Activated T-cell treated with anti-CD3 and anti-CD28 coated beads for 48 hours (primary cell): ENCODE measurements at places on chromosomes 3 and 15.

- no peak for DNase-seq
Observed at GRCh38 chr15:81544385-81544784, 170.4 kb upstream of the TMC3 start.

DNA sequence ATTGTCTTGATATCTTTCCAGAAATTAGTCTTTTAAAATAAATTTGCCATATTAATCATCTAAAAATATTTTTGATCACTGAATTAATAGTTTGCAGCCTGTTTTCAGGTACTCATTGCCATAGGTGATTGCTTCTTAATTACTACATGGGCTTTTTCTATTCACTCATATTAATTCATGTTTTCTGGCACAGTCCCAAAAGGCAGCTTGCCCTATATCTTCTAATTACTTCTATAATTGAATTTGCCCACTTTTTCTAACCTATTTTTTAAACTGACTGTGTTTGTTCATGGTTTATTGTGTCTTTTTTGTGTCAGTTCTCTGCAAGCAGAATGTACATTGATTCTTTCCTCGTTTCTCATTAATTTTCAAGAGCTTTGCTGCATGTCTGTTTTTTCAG lies 85.7 kb upstream of the SOX2 start:
- DNase-seq, result no peak

DNA sequence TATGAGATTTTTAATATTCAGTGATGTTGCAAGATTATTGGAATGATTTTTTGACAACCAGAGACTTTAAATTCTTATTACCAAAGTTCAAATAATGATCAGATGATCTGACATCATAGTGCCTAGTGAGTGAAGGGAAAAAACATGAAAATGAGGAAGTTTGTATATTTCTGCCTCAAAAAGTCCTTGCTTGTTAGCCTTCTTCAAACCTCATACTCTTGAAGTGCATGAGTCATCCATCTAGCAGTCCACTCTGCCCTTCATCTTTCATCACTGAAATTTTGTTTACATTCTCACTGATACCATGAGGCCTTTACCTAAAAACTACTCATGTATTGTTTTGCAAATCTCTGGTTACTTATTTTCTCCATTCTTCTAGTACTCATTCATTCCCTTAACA lies 23.9 kb upstream of the OR5H6 start:
- DNase-seq, result no peak

- no peak for DNase-seq
Observed at GRCh38 chr15:58556541-58556940, 124.8 kb downstream of the LIPC start.

- DNase-seq, result no peak
Observed at GRCh38 chr15:51106481-51106880, 11.8 kb upstream of the TNFAIP8L3 start.

- DNase-seq, result no peak
Observed at GRCh38 chr3:40875581-40875980, 323.7 kb upstream of the CTNNB1 start.

DNA sequence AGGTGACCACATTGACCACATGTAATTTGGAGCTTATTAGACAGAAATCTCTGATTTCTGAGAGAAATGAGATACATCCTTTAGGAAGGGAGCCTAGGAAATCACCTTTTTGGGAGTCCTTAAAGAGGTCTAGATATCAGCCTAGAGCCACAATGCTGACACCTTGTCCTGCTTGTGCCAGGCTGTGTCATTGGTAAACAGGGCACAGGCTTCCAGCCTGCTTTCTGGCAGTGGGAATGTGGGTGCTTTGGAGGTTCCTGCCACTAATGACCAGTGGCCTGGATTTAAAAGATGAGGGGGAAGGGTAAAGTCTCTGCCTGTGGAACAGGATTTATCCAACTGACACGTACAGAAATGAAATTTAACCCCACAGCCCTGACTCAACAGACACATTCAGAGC lies 169.8 kb upstream of the KBTBD8 start:
- no peak for DNase-seq

GRCh38 chr3:137767538-137768360 lies 3.6 kb downstream of the SOX14 start:
- DNase-seq, result no peak

DNA sequence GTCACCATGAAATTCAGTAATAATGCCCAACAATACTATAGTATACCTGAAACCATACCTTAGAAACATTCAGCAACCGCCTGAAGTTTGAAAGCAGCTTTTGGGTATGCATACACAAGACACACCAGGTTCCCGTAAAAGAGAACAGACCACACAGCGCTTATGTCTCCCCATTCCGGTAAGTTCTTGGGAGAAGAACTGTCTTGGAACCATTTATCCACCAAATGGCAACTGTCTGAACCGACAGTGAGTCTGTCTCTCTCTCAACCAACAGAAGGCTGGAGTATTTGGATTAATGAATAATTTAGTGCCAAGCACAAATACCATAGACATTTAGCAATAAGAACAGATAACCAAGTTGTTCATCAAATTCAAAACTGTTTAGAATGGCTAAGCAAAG lies 7.6 kb downstream of the RGMA start:
- DNase-seq, result no peak

DNA sequence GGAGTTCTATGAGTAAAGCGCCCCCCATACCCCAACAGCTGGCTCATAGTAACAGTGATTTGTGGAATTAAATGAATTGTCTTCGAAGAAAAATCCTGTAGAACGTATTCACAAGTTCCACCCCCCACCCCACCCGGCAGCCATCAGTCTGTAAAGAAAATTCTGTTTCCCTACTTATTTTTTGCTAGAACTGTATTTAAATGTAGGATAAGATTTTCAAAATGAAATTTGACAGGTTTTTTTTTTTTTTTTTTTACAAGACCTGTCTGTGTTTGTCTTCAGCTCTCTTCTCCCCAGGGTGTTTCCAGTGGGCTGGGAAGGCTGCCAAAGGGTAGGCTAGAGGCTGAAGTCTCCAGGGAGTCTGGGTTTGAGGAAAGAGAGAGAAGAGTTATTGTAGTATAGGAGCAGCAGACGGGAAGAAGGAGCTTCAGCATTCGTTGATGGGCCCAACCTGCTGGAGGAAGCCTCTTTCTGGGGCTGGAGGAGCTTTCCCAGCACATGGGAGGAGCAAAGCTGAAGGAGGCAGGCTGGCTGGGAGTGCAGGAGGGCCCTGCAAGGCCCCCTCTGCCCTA lies 130.6 kb upstream of the SEMA6D start:
- no peak for DNase-seq

- no peak for DNase-seq
Observed at GRCh38 chr3:123034120-123034519, 6.6 kb upstream of the SEMA5B start.

DNA sequence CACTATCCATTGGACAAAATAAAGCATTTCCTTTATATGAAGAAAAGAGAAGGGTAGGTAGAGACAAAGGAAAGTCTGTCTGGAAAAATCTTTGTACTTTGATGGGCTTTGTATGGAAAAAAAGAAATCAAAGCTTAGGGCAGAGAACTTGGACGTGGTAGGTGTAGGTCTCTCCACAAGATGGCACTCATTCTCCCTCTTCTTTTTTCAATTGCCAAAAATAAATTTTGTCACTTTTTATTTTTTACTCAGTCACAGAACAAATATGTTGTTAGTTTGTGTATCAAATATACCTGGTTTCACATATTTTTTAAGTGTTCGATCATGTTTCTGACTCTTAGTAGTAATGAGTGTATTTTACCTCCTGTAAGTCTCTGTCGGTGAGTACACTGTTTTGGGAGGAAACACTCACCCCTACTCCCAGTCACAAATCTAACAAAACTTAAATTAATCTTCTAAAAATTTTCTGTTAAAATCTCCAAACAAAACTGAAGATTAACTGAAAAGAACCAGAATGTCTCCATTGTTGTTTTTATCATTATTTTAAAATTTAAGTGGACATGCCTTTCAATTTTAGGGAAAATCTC lies 415.8 kb upstream of the GOLIM4 start:
- DNase-seq, result no peak

DNA sequence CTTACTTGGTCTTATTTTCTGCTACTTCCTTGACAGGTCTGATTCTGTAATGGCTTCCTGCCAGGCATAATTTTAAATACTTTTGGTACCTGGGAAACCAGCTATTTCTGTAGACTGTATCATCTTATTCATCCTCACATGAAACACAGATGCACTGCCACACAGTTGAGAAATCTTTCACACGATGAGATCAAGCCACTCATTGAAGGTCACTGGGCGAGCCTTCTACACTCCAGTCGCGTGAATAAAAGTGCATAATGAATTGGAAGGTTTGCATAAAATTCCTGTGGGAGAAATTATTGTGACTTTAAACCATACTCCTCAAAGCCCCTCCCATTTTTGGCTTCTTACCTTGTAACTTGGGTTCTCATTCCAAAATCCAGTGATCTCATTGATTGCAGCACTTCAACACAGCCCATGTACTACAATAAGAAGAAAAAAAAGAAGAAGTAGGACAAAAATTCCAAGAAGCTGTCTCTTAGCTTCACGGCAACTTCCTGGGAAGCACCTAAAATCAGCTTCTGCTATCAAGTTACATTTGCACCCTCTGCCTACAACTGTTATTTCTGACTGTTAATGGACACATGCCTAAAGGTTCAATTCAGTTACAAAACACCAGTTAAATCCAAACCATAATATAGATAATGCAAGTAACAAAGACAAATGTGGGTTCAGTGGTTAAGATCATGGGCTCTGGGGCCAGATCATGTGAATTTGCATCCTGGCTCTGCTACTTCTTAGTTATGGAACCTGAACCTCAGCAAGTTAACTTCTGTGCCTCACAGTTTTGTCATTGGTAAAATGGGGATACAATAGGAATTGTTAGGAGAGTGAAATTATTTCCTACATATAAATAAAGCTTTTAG lies 39.0 kb downstream of the SHC4 start:
- no peak for DNase-seq

DNA sequence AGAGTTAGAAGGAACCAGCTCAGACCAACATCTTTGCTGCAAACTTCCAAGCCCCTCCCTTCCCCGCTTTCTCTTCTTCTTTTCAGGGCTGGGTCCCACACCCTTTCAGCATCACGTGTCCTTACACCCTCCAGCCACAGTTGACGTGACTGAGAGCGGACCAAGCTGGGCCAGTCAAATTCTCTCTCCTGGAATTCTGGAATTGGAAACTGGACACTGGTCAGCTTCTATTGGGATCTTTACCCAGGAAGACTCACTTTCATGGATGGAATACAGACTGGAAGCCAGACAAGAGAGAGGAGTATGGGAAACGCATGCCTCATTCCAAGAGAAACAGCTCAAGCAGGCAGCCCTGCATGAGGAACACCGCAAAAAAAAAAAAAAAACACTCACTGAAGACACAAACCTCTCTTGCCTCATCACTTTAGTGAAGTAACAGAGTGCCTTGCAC lies 12.4 kb upstream of the TPM1 start:
- DNase-seq, result no peak

DNA sequence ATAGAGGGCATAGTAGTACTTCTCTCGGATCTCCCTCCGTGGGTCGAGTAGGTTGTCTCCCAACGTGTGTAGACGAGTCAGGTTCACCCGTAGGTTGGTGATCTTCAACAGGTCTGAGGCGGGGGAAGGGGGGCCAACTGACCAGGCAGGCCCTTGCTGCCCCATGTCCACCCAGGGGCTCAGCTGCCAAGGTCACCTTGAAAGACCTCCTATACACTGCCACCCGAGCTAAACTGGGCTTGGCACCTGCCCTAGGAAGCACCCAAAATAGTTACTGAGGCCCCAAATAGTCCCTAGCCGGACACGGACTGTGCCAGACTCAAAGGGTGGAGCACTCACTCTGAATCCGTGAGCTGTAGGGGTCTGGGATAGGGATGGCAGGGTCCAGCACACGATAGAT lies 1.8 kb downstream of the LAMB2 start:
- DNase-seq, result no peak

DNA sequence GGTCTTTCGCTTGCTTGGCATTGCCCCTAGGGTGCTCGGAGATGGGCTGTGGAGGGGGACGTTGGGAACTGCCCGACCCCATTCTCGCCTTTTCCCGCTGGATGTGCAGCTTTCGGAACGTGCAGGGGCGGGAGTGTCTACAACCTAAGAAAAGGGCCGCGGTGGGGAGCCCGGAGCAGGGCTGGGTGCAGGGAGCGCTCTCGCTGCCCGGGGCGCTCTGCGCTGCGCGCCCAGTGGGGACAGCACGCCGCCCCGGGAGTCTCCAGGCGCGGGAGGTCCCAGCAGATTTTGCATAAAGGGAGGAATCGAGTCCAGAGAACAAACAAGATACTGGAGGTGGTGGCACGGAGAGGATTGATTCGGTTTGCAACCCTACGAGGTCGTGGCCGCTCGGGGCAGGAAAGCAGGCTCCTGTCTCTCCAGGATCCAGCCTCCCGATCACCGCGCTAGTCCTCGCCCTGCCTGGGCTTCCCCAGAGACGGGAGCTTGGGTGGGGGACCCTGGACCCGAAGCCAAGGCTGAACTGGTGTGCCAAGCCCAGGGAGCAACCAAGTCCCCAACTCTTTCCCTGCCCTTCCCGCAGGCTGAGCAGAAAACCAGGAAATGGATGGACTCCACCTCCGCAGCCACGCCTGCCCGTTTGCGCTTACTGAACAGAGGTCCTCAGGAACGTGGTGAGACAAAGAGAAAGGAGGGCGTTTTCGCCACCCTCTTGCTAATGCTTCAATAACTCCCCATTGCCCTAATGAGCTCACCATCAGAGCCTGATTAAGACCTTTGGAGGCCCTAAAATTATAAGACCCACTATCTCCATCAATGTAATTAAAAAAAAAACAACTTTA lies 59.7 kb downstream of the NOX5 start:
- no peak for DNase-seq

GRCh38 chr15:92930776-92931175 lies 30.7 kb downstream of the CHD2 start:
- DNase-seq, result no peak

DNA sequence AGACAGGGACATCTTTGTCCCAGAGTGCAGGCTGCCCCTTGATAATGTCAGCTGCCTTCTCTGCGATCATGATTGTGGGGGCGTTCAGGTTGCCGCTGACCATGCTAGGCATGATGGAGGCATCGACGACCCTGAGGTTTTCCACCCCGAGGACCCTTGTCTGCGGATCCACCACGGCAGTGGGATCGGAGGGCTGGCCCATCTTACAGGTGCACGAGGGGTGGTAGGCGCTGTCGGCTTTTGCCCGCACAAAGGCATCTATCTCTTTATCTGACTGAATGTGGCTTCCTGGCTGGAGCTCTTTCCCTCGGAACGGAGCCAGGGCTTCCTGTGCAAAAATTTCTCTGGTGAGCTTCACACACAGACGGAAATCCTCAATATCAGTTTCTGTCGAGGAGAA lies 28.4 kb downstream of the CHDH start:
- DNase-seq, result no peak

DNA sequence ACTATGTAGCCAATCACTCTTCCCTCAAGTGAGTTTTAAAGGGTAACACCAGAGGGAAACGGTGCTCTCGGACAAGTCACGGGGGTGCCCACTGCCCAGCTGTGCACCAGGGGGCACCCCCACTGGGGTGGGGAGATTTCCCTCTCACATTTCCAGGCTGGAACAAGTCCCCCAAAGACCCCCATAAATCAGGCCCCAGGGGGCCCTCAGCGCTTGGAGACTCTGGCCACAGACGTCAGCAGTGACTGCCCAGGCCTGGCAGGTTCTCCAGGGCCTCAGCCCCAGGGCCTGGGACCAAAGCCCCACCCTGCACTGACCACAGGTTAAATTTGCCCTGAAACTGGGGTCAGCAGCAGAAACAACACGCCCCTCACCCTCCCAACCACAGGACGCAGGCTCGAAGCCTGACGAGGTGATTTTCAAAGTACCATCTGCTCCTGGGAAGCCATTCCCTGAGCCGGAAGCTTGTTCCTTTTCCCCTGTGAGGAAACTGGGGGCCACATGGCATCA lies 17.0 kb downstream of the XXYLT1 start:
- DNase-seq, result no peak

GRCh38 chr3:102810937-102811336 lies 376.1 kb downstream of the ZPLD1 start:
- no peak for DNase-seq
